ENCODE measurements at places on chromosomes 5 and 9.
A peak's percentile ranks its signal among the peaks of the same experiment; 100 is the strongest.

DNA sequence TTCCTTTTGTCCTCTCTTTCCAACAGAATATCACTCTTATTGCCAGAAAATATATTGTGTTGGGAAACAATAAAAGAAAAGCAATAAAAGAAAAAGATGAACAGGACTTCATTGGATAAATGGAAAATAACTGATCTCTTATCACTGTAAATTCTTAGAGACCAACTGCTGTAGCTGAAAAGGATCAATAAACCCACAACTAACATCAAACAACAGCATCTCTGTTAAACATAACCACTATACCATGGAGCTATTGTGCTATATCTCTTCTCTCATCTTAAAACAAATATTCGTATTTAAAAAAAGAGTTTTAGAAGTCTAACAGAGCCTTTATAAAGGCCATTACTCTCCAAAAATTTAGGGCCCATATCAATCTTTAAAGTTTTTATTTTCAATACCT is 502.4 kb downstream of the TMEM232 start:
- DNase-seq: no peak

DNA sequence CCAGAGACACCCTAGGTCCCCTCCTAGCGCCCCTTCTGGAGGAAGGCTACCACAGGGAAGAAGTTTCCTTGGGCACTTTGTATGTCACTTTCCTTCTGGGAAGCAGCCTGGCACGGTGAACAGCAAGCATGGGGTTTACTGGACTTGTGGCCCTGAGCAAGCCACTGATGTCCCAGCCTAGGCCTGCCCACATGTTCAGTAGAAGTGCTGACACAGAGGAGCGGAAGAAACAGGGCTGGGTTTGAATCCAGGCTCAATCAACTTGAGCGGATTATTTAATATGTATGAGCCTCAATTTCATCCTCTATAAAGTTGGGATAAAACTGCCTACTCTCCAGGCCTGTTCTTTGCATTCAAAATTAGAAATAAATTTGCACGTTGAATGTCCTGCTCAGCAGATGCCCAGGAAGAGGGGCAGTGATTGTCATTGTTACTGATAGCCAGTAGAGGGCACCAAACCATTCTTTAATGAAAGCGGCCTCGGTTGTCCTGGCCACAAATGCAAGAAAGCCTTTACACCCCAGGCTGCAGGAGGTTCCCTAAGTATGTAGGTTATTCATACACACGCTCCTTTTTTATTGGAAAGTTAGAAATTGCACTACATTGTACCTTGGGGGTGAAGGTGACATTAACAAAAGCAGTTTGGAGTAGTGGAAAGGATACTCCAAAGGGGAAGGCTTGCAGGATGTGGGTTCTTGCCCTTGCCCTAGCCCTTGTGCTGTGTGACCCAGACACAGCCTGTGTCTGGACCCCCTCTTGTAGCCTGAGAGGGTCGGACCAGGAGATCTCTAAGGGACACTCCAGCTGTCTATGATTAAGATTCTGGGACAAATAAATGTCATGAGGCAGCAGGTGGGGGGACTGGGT is 13.4 kb upstream of the XPA start:
- DNase-seq: peak; percentile 49

DNA sequence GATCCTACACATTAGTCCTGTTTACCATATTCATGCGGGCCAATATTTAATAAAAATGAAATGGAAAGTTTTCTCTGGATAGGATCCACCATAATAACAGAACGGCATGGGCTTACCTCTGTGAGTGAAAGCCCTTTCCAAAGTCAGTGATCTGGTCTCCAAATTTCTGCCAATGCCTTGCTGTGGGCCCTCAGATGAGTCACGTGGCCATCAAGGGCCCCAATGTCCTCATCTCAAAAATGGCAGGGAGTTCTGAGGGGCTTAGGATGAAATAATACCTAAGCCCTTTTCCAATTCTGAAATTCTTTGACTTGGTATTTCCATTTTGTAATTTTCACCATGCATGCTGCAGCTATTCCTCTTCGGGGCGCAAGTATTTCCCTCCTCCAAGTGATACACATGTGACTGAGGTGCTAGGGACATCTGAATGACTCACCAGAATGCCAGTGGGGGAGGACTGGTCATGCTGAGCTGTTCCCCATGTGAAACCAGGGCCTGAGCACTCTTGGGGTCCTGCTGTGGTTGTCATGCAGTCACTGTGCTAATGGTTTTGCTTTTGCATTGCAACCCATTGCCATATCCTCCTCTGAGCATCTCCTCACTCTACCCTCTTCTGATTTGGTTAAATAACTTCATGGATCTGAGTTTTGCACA is 35.0 kb downstream of the ITK start:
- no peak for DNase-seq

- no peak for DNase-seq
These were observed 23.4 kb upstream of the CAMK4 start for GRCh38 chr5:111200828-111201227.

DNA sequence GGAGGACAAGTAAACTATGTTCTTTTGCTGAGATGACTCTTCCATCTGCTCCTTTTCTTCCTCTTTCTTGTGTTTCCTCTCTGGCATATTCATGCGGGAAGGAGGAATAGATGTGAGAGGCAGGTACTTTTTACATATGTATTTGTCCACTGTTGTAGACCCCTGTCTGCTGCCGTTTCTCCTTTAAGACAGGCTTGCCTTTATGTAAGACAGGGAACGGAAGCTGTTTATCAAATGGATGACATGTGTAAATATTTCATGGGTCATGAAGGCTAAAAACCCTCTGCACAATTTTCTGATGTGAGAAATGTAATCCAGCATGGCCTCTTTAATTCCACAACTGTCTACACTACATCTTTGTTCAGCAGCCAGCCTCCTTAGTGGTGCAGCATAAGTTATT is 1525.5 kb upstream of the NUDT12 start:
- DNase-seq: no peak

DNA sequence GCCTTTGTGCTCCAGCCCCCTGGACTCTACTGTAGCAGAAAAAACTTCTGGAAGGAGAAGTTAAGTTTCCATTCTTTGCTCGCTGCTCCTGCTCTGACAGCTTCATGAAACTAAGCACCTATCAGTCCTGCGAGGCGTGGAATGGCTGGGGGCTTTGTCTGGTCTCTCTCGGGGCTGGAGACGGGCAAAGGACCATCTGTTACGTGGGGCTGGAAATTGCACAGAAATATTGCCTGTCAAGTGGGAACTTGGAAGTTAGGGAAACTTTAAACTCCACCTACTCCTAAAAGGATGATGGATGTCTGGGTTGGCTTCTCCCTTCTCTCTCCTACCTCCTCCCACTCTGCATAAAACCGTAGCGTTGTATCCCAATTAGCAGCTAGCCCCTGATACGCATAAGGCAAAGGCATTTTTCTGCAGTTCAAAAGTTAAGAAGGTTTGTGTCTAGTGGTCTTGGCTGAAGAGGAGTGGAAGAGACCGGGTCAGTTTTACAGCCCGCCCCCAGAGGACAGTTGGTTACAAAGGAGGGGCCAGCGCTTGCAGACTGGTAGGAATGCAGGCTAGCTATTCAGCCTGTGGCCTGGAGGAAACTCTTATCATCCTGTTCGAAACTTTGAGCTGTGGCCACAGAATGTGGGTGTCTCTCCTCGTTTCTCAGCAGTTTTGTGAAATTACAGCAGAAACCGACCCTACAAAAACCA is 1.3 kb downstream of the FBXL7 start:
- peak; percentile 51 for DNase-seq

- DNase-seq: no peak
These were observed 59.2 kb downstream of the HSD17B3 start for GRCh38 chr9:96242811-96243210.

- DNase-seq: no peak
These were observed 1.2 kb downstream of the PCDHGB4 start for GRCh38 chr5:141388661-141389060.

DNA sequence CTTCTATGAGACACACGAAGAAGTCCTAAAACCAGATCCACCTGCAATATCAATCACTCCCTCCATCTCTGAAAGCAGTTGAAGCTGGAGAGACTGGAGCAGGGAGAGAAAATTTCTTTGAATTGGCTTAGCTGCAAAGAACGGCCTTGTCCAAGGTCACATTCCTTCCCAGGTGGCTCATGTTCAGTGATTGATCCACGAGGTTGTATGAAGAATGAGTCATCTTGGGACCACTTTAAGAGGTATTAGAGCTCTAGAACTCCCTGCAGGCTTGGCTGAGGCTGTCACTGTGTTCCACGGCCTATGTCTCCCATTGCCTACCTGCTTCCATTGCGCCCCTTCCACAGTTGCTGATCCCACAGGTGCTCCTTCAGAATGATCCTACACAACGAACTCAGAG is 68.2 kb downstream of the HMHB1 start:
- no peak for DNase-seq

DNA sequence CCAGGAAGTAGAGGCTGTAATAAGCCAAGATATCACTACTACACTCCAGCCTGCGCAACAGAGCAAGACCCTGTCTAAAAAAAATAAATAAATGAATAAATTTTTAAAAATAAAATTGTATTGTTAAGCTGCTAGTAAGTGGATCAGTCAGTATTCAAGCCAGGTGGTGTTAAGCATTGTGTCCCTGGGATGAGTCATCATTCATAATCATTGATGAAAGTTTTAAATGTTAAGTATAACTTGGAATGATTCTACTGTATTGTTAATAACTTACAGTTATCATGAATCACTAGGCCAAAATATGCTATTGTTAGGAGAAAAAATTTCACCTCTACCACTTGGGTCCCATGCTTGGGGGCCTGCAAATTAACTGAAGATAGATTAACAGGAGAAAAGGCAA is 38.2 kb downstream of the MED10 start:
- DNase-seq: no peak

- no peak for DNase-seq
These were observed 6.0 kb upstream of the ZDHHC11 start for GRCh38 chr5:856531-857425.

- no peak for DNase-seq
These were observed 14.1 kb downstream of the TMEM38B start for GRCh38 chr9:105708405-105708804.

DNA sequence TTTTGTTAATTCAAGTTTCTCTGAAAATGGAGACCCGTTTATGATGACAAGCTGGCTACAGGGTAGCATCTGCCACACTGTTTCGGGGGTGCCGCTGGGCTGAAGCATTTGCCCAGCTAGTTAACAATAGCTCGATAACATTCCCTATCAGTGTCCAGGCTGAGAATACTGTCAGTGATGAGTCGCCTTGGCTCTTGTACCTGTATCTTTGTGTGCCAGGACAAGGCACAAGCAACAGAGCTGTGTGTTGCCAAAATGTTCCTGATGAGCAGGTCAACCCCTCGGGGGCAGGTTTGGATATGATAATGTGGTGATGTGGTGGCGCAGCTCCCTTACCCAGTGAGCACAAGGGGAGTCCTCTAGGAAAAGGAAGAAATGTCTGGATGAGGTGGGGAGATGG is 7.0 kb downstream of the TGFBI start:
- DNase-seq: no peak

DNA sequence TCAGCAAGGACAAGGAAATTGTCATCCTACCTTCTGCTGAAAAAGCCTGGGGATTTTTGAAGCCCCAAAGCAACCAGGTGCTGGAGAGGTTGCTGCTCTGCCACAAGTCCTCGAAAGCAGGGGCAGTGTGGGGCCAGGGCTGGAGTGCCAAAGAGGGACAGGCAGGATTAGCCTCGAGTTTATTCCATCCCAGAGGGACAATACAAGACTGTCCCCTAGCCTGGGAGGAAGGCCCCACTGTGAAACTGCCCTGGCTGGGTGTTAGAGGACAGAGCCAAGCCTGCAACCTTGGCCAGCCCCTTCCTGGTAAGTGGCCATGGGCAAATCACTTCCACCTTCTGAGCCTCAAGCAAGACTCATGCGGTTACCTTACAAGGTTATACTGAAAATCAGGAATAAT is 55.1 kb downstream of the WHRN start:
- DNase-seq: no peak

DNA sequence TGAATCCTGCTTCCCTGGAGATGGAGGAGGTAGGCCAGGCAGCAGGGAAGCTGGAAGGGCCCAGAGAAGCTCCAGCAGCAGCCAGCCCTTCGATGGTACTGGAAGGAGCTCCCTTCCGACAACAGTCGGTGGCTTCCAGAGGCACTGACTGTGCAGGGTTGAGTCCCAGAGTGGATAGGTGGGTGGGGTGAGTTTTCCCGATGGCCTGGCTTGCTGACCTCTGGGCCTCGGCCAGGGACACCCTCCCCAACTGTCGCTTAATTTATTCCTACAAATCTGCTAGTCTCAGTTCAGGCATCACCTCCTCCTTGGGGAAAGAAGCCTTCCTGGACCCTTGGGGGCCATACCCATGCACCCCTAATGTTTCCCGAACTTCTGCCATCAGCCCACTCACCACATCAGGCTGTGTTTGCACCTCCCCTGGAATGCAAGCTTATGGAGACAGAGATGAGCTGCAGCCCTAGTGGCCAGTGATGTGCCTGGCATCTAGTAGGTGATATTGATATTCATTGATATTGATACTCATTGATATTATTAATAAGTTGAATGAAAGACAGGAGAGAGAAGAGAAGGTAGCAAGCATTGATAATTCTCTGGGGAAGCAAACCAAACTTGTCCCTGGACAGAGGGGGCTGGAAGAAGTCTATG is 104.6 kb upstream of the BOD1 start:
- no peak for DNase-seq

DNA sequence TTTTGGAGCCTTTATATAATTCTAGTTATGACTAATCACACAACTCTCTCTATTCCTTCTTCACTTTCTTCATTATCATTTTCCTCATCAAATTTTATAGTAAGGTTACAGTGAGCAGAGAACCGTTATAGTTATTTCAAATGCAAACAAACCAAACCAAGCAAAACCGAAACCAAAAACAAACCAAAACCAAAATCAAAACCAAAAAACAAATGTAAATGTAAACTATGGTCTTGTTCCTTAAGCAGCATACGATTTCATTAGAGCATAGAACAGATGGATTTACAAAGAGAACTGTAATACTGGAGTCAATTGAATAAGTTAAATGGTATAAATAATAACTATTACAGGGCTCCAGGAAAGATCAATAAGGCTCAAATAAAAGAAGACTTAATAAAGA is 447.1 kb downstream of the LRRC70 start:
- DNase-seq: no peak

- DNase-seq: no peak
These were observed 119.7 kb downstream of the INSYN2B start for GRCh38 chr5:169860585-169860984.

GRCh38 chr9:117114768-117115167 is 300.1 kb downstream of the ASTN2 start:
- DNase-seq: no peak

GRCh38 chr5:55850839-55851674 is at the start of gene IL31RA:
Gene IL31RA (plus strand): TSS chr5:55851357. CDS start chr5:55851571, 214 bp downstream.
- peak; percentile 73 for DNase-seq

DNA sequence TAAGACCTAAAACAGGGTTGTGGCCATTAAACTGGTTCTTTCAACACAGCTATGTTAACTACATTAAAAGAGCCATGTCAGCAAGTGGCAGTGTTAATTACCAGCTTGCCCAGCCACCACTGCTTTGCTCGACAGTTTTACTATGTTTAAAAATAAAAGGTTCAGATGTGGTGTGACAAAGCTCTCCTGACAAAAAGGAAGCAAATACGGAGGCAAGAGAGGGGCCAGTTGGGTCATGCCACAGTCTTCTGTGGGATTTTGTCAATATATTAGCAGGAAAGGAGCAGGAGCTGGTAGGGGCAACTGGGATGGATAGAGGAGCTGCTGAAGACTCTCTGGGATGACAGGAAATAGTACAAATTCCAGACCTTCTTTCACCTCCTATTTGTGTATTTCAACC is 113.5 kb upstream of the PCA3 start:
- no peak for DNase-seq
